ENCODE measurements at places on chromosomes 7 and 10. TPM values are rescaled to one million over a fixed set of nuclear protein-coding genes. Genes with fewer than 3 reads are reported as not detected.

Gene HOXA10
- total RNA-seq, result not detected

Gene C7orf33
- not detected for total RNA-seq

Gene NPY4R
- not detected for total RNA-seq

Gene EPO
- total RNA-seq, result 0.44 TPM

Gene HOXA5
- total RNA-seq, result not detected

Gene MSMB
- not detected for total RNA-seq

Gene ZNF365
- total RNA-seq, result 0.59 TPM

Gene MKLN1
- 33.8 TPM for total RNA-seq
